HT1080 (cell line): ENCODE measurements at places on chromosomes 1 and 21. TPM values are rescaled to one million over a fixed set of nuclear protein-coding genes. Genes with fewer than 3 reads are reported as not detected.
A peak's percentile ranks its signal among the peaks of the same experiment; 100 is the strongest.

GRCh38 chr1:9882945-9883303, 27.1 kb downstream of the CTNNBIP1 start:
- no peak for DNase-seq

DNA sequence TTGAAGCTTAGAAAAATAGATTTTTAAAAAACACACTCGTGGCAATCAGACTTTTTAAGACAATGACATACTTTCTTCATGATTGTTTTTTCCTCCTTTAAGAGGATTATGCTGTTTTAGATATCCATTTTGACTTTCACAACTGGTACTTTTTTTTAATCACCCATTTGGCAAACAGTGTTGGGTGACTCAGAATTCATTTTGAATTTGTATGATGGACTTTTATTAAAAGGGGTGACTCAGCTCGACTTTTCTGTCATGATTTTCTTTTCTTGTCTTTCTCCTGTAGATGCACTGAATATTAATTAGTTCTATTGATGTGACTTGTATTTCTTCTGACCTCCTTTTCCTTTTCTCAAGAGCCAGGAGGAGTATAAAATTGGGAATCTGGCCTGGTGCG, 44.7 kb downstream of the FMN2 start:
- DNase-seq: peak; percentile 4

- no peak for DNase-seq
These were observed 183.3 kb downstream of the CRB1 start for GRCh38 chr1:197451381-197451780.

Gene LRRC38
- 0.43 and 0.71 TPM in 2 replicates for total RNA-seq

DNA sequence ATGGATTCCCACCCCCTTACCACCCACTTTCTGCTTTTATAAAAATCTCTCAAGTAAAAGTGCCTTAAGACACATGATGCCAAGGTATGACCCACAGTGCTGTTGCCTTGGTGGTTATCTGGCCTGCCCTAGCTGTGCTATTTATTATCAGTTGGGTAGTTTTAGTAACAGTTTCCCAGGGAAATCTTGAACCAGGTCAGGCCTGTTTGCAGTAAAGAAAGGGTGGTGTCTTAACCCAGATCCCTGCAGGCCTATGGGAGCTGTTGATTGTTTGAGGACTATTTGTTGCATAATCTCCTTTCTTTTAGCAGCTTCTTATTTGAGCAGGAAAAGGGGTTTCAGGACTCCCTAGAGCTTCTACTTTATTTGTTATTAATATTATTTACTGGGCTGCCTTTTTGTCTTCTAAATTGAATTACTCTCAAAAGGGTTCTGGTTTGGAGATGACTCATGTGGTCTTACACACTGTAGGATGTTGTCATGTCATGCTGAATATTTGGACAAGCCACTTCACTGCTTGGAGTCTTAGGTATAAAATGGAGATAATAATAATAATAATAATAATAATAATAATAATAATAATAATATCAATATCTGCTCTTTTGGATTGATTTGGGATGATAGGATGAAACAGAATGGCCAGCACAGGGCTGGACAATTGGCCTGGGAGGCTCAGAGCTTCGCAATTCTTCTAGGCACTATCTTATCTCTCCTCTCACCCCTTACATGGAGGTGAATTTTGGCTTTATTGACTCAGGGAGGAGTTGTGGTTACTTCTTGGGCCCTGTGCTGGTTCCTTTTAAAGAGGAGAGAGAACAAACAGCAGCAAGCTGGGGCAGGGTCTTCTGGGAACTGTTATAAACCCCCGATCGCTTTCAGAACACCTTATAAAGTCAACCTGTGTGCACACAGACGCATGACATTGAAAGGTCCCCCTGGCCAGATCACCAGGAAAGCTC, 252.1 kb downstream of the PRDM2 start:
- DNase-seq: no peak

GRCh38 chr1:3040004-3040403, 18.7 kb downstream of the ACTRT2 start:
- no peak for DNase-seq

- DNase-seq: no peak
These were observed 22.1 kb downstream of the BATF3 start for GRCh38 chr1:212677573-212677972.

- DNase-seq: no peak
These were observed 8.3 kb upstream of the CHD5 start for GRCh38 chr1:6188466-6188865.

DNA sequence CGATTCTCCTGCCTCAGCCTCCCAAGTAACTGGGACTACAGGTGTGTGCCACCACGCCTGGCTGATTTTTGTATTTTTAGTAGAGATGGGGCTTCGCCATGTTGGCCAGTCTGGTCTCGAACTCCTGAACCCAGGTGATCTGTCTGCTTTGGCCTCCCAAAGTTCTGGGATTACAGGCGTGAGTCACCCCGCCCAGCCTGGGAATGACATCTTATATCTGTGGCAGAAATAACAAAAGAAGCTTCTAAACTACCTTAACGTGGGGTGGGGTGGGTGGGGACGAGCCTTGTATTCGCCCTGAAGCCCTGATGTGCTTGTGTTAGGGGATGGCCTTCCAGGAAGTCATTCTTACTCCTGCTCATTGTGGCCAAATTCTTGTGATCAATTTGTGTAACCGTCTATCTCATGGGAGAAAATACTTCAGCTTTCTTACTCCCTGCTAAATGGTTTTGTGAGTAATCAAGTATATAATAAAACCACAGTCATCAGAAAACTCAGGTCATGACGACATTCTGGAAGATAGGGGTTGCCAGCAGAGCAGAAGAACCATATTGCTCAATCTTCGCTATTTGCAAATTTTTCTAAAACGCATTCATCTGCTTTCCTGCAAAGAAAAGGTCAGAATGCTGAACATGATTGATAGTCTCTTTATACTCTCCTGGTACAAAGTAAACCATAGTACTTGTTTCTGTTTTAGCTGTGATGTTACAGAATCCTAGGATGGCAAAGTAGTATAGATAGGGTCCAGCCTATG, 63.2 kb downstream of the DIRAS3 start:
- peak; percentile 84 for DNase-seq

DNA sequence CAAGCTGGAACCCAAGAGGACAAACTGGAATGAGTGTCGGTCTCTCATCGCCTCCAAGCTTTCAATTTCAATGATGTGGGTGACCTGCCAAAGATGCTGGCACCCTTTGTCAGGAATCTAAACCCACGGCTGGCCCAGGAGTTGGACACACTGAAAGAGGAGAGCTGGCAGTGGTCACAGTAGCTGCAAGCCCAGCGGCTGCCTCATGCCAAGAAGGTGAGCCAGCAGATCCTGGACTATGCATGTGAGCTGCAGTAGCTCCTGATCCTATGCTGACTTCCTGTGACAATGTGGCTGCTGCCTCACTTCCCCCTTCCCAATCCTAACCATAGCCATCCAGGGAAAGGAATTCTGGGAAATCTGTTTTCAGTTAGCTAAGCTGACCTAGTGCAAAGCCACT, 117.0 kb upstream of the VAV3 start:
- peak; percentile 66 for DNase-seq

Gene DNAJB4
- 9.4 and 11.2 TPM in 2 replicates for total RNA-seq

Gene TSACC
- 0.70 and 0.87 TPM in 2 replicates for total RNA-seq

DNA sequence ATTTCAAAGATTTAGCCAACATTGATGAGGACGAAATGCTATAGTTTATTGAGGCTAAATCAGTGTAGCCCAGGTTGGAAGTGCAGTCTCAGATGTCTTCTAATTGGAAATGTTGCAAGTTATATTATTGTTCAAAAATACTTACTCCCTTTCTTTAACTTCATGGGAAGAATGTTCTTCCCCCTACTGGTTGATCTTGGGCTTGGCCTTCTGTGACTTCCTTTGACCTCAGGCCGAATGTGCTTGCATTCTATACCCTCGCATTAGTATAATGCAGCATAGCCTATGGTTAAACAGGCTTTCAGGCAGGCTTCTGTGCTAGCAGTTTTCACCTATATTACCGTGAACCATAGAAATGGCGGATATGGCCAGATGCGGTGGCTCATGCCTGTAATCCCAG, 77.3 kb downstream of the RPE65 start:
- DNase-seq: no peak

- DNase-seq: no peak
These were observed 273.7 kb upstream of the ST6GALNAC5 start for GRCh38 chr1:76593618-76594017.

Gene SYT11
- total RNA-seq: 15.0 and 16.9 TPM in 2 replicates

Gene SELP
- not detected in 2 replicates for total RNA-seq

DNA sequence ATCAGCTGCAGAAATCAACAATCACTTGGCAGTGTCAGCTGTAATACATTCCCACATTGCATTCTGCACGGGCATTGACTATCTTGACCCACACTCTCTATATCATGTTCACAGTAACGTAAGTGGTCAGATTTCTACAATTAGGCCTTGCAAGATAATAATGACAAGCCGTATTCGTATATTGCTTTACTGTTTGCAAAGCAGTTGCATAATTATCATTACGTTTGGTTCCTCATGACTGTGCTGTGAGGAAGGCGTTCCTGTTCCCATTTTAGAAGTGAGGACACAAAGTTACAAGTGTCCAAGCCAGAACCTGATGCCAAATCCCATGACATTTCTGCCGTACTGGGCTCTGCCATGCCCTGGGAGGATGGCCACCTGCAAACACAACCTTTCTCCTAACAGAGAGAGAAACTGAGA, 53.5 kb upstream of the TARBP1 start:
- DNase-seq: no peak

DNA sequence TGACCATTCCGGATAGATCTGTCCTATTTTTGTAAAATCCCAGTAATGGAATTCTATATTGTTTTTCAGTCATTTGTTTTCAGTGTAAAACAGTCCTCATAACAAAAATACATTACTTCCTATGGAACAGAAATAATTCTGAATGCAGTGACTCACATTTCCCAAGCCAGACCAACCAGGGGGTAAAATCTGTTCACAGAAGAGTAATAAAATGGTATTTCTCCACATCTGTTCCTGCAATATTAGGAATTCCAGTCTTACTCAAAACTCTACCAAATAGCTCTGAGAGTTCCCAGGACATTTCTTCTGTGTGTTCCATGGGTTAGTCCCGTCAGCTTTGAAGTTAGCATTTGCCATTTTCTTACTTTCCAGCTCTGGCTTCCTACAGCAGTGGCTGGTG, 2.6 kb upstream of the DDR2 start:
- DNase-seq: no peak

- no peak for DNase-seq
These were observed 40.5 kb upstream of the HMCN1 start for GRCh38 chr1:185693654-185694053.

Gene KRTAP10-11
- total RNA-seq: not detected in 2 replicates

Gene ERICH3
- 0.05 TPM in 1 of 2 replicates, not detected in the other for total RNA-seq

DNA sequence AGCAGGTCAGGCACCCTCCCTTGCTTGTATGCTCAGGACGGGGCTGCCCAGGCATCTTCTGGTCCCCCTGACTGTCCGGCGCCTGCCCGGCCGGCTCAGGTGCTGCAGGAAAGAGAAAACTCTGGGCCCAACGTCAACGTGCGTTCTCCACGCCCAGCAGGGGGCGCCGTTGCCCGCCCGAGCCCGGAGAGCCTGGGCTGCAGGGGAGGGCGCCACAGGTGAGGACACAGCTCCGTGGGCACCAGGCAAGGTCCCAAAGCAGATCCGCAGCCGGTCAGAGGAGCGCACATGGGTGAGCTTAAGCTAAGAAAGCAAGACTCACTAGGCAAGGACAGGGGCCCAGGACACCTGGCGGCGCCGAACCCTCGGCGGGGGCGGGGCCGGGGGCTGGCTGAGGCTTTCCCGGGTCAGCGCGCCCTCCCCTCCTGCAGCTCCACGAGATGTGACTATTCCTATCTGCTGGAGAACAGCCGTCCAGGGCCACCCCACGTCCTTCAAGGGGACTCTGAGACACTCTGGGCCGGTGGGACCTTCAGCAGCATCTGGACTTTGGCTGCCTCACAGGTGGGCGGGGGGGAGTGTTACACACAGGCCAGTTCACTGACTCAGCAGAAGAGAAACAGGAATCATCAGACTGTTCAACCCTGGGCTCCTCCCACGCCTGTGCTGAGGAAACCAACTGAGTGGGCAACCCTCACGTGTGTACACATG, 29.3 kb downstream of the KRTAP10-1 start:
- DNase-seq: peak; percentile 15

DNA sequence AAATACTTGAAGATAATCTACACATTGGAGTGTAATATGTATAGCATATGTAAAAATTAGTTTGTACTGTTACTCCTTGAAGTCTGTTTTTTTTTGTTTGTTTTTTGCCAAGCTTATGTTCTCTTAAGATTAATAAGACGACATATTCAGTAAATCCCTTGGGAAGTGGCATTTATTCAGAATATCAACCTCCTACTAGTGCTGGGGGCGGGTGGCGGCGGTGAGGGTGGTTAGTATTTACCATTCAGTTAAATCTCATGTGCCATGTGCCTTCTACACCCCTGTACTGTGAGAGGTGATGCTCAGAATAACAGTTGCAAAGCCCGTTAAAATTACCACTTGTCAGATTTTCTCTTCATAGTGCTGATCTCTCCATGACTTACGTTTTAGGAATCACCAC, 3.0 kb downstream of the BACH1 start:
- peak; percentile 15 for DNase-seq

DNA sequence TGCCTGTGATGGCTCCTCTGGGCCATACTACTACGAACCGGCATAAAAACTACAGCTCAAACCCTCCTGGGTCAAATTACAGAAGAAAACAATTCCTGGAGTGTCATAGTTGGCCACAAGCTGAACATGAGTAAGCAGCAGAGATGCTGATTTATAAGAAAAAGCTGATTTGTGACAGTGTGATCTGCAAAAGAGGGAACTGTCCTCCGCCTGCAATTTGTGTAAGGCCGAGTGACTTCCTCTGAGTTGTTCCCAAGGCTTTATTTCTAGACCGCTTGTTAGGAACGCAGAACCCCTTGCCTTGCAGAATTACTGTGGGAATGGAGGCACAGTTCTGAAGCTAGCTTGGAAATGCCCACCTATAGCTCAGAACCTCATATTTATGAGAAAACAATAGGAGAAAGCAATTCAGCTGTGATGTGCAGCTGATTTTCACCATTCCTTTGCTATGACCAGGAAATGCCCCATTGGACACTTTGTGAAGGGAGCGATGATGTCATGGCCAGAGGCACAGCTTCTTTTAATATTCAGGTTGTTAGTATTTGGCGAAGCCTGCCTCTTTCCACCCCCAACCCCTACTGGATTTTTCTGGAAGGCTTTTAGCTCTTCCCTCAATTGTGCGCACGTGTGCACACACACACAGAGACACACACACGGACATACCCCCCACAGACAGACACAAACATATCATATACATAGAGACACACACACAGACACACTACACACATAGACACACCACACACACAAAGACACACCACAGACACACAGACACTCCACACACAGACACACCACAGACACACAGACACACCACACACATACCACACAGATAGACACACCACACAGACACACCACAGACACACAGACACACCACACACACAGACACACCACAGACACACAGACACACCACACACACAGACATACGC, 47.6 kb downstream of the IER5 start:
- DNase-seq: peak; percentile 83
